ENCODE measurements at places on chromosomes 1 and 21.

- no peak for DNase-seq
Measured at GRCh38 chr1:214351551-214352277, 70.8 kb downstream of the SMYD2 start.

- DNase-seq: peak; percentile 94
Measured at GRCh38 chr1:176880955-176881595, 283.4 kb downstream of the ASTN1 start.

GRCh38 chr1:227445092-227445674 lies 118.2 kb upstream of the ZNF678 start:
- DNase-seq: no peak

DNA sequence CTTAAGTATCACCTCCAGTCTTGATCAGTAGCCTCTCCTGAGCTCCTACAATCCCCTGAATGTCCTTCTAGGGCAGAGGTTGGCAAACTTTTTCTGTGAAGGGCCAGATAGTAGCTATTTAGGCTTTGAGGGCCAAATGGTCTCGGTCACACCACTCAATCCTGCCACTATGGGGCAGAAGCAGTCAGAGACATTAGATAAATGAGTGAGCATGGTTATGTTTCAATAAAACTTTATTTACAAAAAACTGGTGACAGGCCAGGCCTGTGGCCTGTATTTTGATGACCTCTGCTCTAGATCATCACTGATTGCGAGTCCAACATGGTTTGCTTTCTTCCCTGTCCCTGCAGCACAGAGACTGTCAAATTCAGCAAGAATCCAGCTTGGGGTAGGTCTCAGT lies 36.3 kb downstream of the LRP8 start:
- DNase-seq: peak; percentile 48

GRCh38 chr1:195754303-195754702 lies 853.9 kb downstream of the KCNT2 start:
- no peak for DNase-seq

DNA sequence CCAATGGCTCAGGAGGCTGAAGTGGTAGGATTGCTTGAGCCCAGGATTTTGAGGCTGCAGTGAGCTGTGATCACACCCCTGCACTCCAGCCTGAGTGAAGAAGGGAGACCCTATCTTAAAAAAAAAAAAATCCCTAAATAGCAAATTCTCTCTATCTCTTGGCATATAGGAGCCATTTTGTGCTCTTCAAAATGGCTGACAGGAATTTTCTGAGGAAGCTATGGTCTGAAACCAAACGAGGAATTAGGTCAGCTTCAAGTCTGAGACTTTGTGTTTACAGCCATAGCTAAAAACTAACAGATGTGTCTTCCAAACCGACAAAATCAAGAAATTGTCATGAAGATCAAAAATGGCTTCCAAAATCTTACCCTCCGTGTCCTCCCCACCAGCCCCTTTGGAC lies 10.6 kb downstream of the CD247 start:
- no peak for DNase-seq

GRCh38 chr1:156497078-156497742 lies 3.4 kb downstream of the MEF2D start:
- no peak for DNase-seq

GRCh38 chr1:71786218-71786617 lies 496.1 kb downstream of the NEGR1 start:
- no peak for DNase-seq

- peak; percentile 10 for DNase-seq
Measured at GRCh38 chr1:230303822-230304221, 122.3 kb downstream of the PGBD5 start.

DNA sequence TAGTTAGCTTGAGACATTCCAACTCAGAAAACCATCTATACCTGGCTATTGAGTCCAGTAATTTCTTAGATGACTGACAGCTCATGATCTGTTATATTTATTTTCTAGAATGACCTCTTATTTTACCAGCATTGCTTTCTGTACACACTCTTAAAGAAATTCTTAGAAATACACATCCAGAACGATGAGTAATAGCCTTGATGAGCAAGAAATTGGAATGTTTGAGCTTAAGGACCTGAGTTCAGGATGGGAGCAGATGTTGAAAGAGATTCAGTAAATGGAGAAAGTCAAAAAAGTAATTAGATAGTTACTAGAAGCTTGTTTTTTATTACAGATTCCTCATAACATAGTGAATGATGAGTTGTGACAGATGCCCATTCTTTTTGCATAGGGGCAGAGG lies 11.7 kb downstream of the PYHIN1 start:
- DNase-seq: no peak

DNA sequence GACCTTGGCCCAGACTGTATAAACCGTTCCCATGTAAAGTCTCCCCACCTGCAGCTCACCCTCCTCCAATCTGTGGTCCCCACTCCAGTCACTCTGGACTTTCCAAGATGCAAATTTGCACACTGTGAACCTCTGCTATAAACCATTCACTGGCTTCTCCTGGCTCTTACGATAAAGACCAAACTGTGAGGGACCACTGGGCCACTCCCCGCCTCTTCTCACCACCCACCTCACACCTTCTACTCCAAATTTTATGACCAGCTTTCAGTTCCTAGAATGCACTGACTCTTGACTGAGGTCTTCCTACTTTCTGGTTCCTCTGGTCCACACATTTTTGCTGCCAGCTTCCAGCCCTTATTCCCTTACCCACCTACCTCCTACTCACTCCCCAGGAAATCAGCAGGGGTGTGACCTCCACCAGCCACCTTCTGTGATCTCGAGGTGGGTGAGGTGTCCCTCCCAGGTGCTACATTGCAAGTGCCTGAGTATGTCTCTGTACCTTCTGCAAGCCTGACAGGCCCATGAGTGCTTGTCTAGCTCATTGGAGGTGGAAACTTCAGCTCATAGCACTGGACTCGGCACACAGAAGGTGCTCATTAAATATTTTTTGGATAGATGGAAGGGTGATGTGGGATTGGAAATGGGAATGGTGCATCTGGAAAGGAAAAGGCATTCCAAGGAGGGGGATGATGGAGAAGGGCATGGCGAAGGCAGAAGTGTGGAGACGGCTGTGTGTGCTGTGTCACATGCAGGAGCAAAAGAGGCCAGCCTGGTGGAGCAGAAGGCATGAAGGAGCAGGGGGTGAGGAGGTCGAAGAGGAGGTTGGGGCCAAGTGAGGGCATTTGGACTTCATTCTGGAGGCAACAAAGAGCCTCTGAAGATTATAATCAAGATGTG lies 15.6 kb upstream of the CSF1 start:
- DNase-seq: no peak

- DNase-seq: peak; percentile 75
Measured at GRCh38 chr1:238951809-238952208, 434.6 kb upstream of the CHRM3 start.

GRCh38 chr1:205301205-205301821 lies 20.2 kb downstream of the NUAK2 start:
- no peak for DNase-seq

- DNase-seq: no peak
Measured at GRCh38 chr1:200107004-200107470, 79.5 kb downstream of the NR5A2 start.

GRCh38 chr1:220705782-220706181 lies 15.6 kb downstream of the C1orf115 start:
- DNase-seq: no peak

GRCh38 chr1:239322369-239322768 lies 64.0 kb upstream of the CHRM3 start:
- no peak for DNase-seq

- no peak for DNase-seq
Measured at GRCh38 chr21:32410291-32410690, 2.2 kb upstream of the EVA1C start.

DNA sequence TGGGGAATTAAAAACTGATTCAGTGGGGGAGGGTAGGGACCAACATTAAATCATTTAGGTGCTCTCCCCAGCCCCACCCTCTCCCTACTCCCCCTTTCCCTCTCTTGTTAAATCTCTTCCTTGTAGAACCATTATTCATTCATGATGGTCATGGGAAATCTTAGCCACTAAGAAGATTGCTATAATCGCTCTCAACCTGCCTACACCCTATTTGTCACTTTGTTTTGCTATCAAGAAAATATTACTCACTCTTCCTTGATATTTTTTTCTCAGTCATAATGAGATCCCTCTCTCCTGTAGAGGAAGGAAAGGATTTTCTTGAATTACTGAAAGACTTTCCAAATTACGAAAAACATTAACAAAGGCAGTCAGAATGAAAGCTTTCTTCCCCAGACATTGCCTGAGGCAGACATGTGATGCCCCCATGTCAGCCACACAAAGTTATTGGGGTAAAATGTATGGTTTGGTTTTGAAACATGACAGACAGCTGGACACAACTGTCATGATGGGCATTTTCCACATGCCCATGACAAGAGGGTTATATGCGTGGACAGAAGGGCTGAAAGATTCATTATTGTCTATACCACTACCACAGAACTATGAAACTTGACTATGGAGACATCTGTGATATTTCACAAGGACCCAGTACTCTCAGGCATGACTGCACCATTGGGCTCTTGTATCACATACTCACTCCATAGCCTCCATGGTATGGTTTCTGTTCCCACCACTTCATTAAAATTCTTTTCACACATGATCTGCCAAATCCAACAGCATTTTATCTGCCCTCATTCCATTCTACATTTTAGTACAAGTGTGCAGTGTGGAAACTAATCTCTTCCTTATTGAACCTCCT lies 420.1 kb downstream of the DISC1 start:
- no peak for DNase-seq

DNA sequence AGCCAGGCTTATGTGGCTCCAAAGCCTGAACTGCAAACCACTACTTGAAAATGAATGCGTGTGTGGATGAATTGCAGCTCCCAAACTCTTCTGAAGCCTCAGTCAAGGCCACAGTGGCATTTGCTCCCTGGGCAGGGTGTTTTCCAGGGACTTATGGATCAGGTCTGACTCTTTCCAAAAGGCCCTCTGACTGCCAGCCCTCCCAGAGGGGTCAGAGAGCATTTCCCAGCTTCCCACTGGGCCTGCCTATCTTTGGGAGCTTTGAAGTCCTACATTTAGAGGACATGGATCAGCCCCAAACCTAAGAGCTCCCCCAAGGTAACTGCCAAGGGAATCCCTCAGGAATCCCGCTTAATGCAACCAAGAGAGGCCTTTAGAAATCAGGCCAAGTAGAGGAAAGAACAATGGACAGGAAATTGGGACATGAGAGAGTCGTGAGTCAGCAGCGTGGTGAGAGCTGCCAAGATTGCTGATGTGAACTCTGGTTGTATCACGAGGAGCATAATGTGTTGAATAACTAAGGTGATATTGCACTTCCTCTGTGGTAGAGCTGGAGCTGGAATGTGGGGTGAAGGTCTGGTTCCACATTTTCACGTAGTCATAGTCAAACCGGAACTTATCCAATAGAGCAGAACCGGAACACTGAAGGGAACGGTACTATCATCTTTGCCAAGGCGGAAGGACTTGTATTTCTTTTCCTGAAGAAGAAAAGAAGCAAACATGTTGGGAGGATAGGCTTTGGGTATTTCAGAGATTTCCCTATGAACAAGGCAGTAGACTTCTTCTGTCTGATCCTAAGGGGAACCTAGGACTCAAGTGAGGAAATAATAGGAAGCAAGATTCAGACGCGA lies 99.4 kb upstream of the JUN start:
- DNase-seq: peak; percentile 89

DNA sequence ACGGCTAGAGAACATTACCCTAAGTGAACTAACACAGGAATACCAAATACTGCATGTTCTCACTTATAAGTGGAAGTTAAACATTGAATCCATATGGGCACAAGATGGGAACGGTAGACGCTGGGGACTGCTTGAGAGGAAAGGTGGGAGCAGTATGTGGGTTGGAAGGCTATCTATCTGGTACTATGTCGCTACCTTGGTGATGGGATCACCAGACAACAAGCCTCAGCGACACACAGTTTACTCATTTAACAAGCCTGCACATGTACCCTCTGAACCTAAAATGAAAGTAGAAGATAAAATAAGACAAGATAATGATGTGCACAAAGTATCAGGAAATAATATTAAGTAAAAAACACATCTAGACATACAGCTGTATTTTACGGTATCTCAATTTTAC lies 819 bp downstream of the PYHIN1 start:
- DNase-seq: no peak

DNA sequence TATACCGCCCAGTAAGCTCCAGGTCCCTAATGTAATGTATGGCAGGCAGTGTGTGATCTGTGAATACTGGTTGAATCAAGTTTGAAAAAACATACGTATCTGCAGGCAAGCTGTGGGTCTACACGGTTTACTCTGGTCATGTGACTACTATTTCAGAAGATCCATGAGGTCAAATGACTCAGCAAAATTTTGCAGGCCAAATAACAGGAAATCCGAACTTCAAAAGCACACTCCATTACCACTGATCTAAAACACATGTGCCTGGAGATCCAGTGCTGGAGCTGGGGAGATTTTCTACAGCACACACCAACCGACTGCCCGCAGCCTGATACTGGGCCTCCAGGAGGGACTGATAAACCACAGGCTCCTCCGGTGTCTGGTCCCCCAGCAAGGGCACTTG lies 64.5 kb upstream of the SLC44A3 start:
- DNase-seq: peak; percentile 95

DNA sequence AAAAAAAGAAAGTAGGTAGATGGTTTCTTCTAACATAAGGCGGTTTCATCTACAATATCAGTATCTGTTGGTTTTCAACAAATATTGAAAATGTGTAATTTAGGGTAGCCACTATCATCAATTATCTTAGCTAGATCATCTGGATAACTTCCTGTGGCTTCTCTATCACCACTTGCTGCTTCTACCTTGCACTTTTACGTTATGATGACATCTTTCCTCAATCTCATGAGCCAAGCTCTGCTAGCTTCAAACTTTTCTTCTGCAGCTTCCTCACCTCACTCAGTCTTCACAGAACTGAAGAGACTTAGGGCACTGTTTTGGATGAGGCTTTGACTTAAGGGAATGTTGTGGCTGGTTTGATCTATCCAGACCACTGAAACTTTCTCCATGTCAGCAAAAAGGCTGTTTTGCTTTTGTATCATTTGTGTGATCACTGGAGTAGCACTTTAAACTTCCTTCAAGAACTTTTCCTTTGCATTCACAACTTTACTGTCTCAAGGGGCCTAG lies 144.9 kb upstream of the HP1BP3 start:
- DNase-seq: no peak

Measured in OCI-M1 (cell line).